ENCODE measurements at places on chromosomes 5 and 9. TPM values are rescaled to one million over a fixed set of nuclear protein-coding genes. Genes with fewer than 3 reads are reported as not detected.

FOXI1 gene
- total RNA-seq, result not detected

SHISAL2B gene
- total RNA-seq, result 9.9 TPM

WDR38 gene
- 0.78 TPM for total RNA-seq

LMNB1 gene
- total RNA-seq, result 2.0 TPM

SFXN1 gene
- total RNA-seq, result 11.7 TPM

IFNA2 gene
- not detected for total RNA-seq

STX17 gene
- total RNA-seq, result 73.2 TPM

HTR4 gene
- total RNA-seq, result not detected

FST gene
- total RNA-seq, result 0.52 TPM

RBM27 gene
- total RNA-seq, result 8.6 TPM

PFN3 gene
- total RNA-seq, result not detected

SLC34A3 gene
- total RNA-seq, result not detected

NKD2 gene
- 12.2 TPM for total RNA-seq

SPINK7 gene
- not detected for total RNA-seq

NUTM2G gene
- not detected for total RNA-seq

RPS23 gene
- total RNA-seq, result 1,329 TPM

TMEM232 gene
- total RNA-seq, result 1.3 TPM

GNPDA1 gene
- 42.2 TPM for total RNA-seq

TUSC1 gene
- total RNA-seq, result 24.4 TPM

BTNL8 gene
- total RNA-seq, result not detected

FABP6 gene
- not detected for total RNA-seq

SIT1 gene
- total RNA-seq, result 0.26 TPM

All from body of pancreas (tissue), 4 donors.